ENCODE measurements at places on chromosomes 5 and 9. TPM values are rescaled to one million over a fixed set of nuclear protein-coding genes. Genes with fewer than 3 reads are reported as not detected.

Gene GABRA1
- total RNA-seq = not detected

Gene MAP1B
- 0.10 TPM for total RNA-seq

Gene GGTA1
- total RNA-seq = not detected

Gene TLE1
- total RNA-seq = 1.5 TPM

- DNase-seq = no peak
- no peaks in the 10 kb centered on the region for H3K4me1 ChIP-seq
- H3K4me3 ChIP-seq = no peak overlapping the region
- H3K27me3 ChIP-seq = no peaks in the 10 kb centered on the region
- no peaks in the 10 kb centered on the region for H3K36me3 ChIP-seq
Observed at GRCh38 chr5:86532429-86532828, 85.3 kb upstream of the COX7C start.

DNA sequence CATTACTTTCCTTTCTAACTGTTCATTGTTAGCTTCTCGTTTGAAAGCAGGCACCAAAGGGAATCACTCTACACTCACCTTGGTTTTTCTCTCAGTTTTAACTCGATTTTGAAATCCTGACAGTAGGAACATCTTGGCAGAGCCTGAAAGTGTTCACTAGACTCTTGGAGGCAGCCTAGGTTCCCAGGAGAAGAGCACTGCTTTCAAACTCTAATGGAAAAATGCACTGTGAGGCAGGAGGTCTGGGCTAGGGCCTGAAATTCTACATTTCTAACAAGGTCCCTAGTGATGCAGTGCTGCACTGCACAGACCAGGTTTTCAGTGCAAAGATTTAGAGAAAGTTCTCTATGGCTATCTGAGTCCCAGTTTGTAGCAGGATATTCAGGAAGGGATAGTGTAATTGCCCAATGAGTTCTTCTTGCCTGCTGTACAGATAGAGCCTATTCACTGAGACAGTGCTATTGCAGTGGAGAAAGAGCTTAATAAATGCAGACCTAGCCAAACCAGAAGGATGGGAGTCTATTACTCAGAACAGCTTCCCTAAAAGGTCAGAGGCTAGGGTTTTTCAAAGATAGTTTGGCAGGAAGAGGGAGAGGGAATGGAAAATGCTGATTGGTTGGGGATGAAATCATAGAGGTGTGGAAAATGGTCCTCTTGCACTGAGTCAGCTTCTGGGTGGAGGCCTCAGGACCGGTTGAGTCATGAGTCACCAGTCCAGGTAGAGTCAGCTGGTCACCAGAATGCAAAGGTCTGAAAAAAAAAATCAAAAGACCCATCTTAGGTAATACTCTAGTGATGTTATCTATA lies 153.9 kb downstream of the GPBP1 start:
- no peak overlapping the region for H3K27ac ChIP-seq
- no peaks in the 10 kb centered on the region for H3K27me3 ChIP-seq
- no peak overlapping the region for H3K4me3 ChIP-seq
- DNase-seq = no peak
- no peaks in the 10 kb centered on the region for H3K4me1 ChIP-seq
- no peaks in the 10 kb centered on the region for H3K36me3 ChIP-seq

Measured in naive thymus-derived CD4-positive, alpha-beta T cell (primary cell).